Stimulated activated CD4-positive, alpha-beta T cell treated with anti-CD3 and anti-CD28 coated beads, Interleukin-2, amount 100 ng/mL, for 48 hours (primary cell): ENCODE measurements at places on chromosomes 3 and 15.

DNA sequence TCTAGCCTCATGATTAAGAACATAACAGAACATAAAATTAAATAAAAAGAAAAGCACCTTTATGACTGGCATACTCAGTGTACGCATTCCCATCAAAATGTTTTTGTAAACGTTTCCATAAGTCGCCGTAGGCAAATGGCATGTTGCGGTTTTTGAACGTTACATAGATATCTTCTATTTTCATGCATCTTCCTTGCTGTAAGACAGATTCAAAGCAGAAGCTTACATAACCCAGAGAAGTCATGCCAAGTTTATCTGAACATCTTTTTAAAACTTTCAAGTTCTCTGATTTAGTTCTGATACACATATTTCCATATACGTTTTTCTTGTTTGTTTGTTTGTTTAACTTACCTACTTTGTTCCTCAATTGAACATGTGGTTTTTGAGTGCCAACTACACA is 388.6 kb downstream of the GABRG3 start:
- no peak for DNase-seq

- no peak for DNase-seq
Observed at GRCh38 chr3:125161607-125162219, 50.8 kb downstream of the SLC12A8 start.

- no peak for DNase-seq
Observed at GRCh38 chr3:108673988-108674661, 83.1 kb downstream of the RETNLB start.

GRCh38 chr3:77370413-77370812 is 330.5 kb downstream of the ROBO2 start:
- DNase-seq: no peak

DNA sequence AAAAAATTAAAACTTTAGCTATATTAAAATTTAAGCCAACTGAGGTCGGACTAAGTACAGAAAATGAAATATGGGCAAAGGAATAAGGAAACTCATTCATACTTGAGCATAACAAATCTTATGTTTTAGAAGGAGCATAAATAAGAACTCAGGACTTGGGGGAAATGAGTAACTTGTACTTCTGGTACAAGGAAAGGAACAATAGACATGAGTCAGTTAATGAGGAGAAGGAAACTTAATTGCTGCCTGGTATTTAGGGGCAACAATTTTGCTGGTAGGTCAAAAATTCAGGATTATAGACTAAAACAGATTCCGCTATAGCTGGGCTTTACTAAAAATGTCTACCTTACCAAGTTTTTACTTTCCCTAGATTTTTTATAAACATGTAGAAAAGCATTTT is 113.1 kb downstream of the MYO5A start:
- DNase-seq: no peak

- no peak for DNase-seq
Observed at GRCh38 chr15:45628136-45628535, 6.7 kb upstream of the SQOR start.

DNA sequence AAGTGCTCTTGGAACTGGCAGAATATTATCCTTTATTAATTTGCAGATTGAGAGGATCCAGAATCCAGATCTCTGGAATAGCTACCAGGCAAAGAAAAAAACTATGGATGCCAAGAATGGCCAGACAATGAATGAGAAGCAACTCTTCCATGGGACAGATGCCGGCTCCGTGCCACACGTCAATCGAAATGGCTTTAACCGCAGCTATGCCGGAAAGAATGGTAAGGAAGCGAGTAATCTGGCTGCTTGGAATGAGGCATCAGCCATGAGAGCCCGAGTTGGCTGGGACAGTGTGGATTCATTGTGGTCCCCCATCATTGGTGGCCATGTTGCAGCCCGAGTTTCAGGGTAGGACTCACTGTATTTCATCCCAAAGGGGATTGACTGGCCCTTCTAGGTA is 47.1 kb downstream of the PARP14 start:
- no peak for DNase-seq

GRCh38 chr15:39313467-39313866 is 267.4 kb upstream of the THBS1 start:
- no peak for DNase-seq

DNA sequence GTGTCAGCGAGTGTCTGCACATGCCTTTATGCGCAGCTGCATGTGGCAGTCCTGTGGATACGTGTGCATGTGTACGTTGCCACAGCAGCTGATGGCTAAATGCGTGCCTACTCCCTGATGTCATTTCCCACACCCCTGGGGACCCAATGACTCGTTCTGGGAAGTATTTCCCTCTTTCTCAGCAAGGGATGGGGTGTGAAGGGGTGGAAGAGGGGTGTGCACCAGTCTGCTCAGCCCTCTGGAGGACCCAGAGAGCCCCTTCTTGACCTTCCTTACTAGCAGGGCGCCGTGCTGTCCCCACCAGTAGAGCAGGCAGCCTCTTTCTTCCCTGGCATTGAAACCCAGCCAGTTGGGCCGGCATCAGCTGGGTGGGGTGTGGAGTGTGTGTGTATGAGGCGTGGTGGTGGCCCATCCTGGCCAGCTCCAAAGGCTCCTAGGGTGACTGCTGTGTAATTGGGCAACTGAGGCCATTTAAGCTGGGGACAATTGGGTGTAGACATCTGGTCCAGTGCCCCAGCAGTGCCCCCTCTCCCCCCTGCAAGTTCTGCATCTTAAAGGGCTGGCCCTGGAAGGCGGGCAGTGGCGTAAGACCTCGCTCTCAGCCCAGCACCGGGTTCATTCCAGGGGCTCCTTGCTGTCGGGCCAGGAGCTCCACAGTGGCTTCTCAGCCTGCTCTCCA is 19.2 kb downstream of the SNX33 start:
- DNase-seq: no peak
